Breast epithelium (tissue), 4 donors: ENCODE measurements at places on chromosomes 2 and 18. TPM values are rescaled to one million over a fixed set of nuclear protein-coding genes. Genes with fewer than 3 reads are reported as not detected.

GRCh38 chr18:32138332-32138982 is 46.8 kb downstream of the RNF138 start:
- no peak for DNase-seq

- DNase-seq: no peak
Observed at GRCh38 chr2:8737571-8738175, 55.8 kb downstream of the ID2 start.

- no peak for DNase-seq
Observed at GRCh38 chr2:16035747-16036745, 95.7 kb downstream of the MYCN start.

DNA sequence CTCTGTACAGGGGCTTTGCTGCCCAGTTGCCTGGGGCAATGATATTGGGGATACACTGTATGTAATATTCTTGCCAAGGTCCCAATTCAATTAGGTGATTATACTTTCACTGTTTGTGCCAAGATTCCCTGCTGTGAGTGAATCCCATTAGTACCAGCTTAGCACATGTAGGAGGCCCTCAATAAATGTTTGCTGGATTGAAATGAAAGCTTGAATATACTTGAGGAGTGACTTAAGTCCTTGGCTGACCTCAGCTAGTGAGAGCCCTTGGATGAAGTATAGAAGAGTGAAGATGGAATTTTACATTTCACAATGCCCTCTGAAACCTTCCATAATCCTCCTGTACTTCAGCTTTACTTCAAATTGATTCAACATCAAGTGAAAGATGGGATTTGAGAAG is 102.9 kb downstream of the GATA6 start:
- no peak for DNase-seq

- no peak for DNase-seq
Observed at GRCh38 chr18:35753306-35753910, 171.9 kb downstream of the GALNT1 start.

The CFC1 gene
- not detected for total RNA-seq

DNA sequence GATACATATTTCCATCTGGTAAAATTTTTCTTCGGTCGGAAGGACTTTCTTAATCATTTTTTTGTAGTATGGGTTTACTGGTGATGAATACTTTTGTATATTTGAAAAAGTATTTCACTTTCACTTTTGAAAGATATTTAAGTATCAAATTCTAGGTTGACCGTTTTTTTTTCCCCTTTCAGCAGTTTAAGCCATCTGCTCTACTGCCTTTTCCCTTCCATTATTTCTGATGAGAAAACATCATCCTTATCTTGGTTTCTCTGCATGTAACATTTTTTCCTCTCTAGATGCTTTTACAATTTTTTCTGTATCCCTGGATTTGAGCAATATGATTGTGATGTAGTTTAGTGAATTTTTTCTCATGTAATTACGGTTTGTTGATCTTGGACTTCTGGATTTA is 87.0 kb downstream of the MTX2 start:
- DNase-seq: no peak

The TCF4 gene
- 133 TPM for total RNA-seq

DNA sequence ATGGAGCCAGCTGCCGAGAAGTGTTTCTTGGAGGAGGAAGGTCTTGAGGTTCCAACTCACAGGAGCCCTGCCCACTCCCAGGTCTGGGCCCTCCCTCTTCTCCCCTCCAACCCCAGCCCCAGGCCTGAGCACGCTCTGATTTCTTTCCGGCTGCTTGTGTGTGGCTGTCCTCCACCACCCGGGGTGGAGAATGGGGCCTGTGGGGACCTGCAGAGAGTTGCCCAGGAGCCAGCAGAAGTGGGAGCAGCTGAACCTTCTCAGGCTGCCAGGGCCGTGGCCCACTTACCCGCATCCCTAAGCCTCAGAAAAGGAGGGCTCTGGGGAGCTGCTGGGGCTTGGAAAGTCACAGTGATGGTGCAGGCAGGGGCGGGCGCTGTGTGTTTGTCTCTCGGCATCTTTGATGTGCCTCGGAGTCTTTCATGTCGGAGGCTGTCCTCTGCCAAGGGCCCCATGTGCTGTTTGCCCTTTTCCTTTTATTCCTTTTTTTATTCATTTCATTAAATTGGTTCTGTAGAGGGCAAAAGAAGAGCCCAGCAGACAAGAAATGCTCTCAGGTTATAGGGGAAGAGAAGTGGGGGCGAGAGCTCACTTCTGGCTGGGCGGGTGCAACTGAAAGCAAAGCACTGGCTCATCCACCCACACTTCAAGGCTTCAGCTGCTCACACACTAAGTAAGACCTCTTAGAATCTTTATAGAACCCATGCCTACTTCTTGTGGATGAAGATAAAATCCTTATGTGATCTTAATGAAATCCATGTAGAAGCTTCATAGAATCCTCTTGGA is 52.5 kb downstream of the SDC1 start:
- DNase-seq: no peak

The RNF181 gene
- 131 TPM for total RNA-seq

DNA sequence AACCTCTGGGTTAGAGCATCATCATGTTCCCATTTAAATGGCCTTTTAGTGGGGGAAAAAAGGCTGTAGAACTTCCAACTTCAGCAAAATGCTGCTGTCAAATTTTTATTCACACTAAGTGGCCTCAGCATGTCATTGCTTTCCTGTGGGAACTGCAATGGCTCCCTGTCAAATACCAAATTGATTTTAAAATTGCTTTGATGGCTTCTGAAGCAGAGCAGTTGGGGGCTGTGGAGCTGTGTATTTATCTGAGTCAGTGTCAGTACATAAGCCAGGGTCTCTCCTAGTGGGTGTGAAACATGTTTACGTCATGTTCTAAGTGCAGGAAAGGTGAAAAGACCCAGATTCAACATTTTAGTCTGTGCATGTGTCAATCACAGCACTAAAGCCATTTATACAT is 171.3 kb downstream of the CDH19 start:
- no peak for DNase-seq

- no peak for DNase-seq
Observed at GRCh38 chr18:79545255-79545654, 134.3 kb upstream of the CTDP1 start.

The ALKAL2 gene
- 16.1 TPM for total RNA-seq
